ENCODE measurements at places on chromosomes 2 and 18.

- DNase-seq, result no peak
These were observed 38.7 kb downstream of the INPP4A start for GRCh38 chr2:98483257-98483861.

DNA sequence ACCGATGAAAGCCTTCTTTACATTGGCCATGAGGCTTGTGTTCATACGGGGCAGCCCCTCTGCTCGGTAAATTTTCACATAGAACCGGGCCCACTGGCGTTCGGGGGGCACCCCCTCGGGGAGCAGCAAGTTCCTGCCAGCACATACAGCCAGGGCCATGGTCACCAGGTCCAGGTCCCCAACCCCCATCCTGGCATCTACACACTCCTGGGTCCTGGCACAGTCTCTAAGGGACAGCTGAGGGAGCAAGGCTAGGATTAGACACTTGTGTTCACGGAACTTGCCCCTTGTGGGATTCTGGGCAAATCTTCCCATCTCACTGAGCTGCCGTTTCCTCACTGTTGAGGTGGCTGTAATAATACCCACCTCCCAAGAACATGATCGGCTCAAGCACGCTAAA is 5.6 kb upstream of the OTOF start:
- DNase-seq, result no peak

GRCh38 chr2:112032689-112033465 is 22.2 kb upstream of the TMEM87B start:
- DNase-seq, result no peak

- DNase-seq, result no peak
These were observed 3.3 kb downstream of the AGAP1 start for GRCh38 chr2:235497096-235497495.

- DNase-seq, result no peak
These were observed 135.9 kb downstream of the NCK2 start for GRCh38 chr2:105880637-105881036.

GRCh38 chr18:12973562-12974213 is 17.5 kb upstream of the CEP192 start:
- DNase-seq, result no peak

DNA sequence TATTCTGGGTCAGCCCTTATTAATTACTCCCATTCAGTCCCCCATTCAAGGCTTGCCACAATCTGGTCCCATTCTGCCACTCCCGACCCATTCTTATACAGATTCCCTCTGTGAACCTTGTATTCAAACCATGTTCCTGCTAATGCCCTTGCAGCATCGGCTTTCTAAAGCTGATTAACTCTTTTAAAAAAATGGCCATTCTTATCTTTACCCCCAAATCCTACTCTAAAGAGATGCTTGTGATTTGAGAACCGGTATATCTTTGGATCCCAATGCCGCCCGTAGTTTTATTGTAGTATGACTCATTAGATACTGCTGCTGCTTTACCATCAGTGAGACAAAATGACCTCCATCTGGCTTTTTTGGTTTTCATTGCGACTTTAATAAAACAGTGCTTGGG is 72.2 kb downstream of the XRCC5 start:
- DNase-seq, result no peak

GRCh38 chr2:140256080-140256479 is 1475.9 kb upstream of the NXPH2 start:
- no peak for DNase-seq

DNA sequence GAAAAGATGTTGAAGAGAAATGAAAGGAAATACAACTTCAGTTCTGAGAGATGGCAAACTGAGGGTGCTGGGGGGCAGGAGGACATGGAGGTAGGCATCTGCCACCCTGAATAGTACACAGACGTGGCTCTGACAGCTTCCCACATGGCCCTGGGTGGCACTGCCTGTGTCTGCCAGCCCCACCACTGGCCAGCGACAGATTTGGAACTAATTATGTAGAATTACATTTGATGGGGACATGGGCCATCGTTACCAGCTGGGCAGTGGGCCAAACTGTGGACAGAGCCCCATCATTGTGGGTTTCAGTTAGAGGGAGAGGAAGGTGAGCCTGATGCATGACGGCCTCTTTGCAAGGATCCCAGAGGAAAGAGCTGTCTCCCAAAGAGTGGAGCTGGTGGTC is 216.0 kb upstream of the HAAO start:
- DNase-seq, result no peak

GRCh38 chr18:69715191-69715795 is 232.4 kb downstream of the CD226 start:
- no peak for DNase-seq
